ENCODE measurements at places on chromosomes 1 and 21.

DNA sequence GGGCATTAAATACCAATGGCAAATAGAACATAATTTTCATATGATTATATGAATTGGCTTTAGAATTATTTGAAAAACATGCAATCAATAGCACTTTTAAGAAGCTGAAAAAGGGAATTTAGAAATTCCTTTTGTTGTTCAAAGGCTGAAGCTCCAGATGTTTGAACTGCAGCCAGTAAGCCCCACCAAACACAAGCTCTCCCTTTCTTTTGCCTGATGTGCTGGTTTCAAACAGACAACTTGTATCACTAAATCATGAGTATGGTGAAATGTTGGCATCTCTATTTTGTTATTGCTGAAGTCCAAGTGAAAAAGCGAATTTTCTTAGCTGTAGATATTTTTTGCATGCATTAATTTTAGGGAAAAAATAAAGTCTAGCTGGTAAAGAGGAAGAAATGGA lies 27.5 kb upstream of the NCAM2 start:
- no peak overlapping the region for H3K27ac ChIP-seq
- no peak overlapping the region for H3K4me3 ChIP-seq
- H3K27me3 ChIP-seq, result no peaks in the 10 kb centered on the region
- no peak for DNase-seq
- H3K4me1 ChIP-seq, result no peaks in the 10 kb centered on the region

- H3K36me3 ChIP-seq, result no peaks in the 10 kb centered on the region
- no peak overlapping the region for H3K27ac ChIP-seq
- no peaks in the 10 kb centered on the region for H3K4me1 ChIP-seq
- H3K4me3 ChIP-seq, result no peak overlapping the region
- H3K27me3 ChIP-seq, result no peaks in the 10 kb centered on the region
- DNase-seq, result no peak
Measured at GRCh38 chr21:33039536-33039935, 13.8 kb downstream of the OLIG2 start.

GRCh38 chr1:177355575-177355974 lies 184.8 kb downstream of the BRINP2 start:
- no peaks in the 10 kb centered on the region for H3K27me3 ChIP-seq
- H3K4me3 ChIP-seq, result no peak overlapping the region
- no peaks in the 10 kb centered on the region for H3K36me3 ChIP-seq
- no peak for DNase-seq
- H3K4me1 ChIP-seq, result no peaks in the 10 kb centered on the region
- H3K27ac ChIP-seq, result no peak overlapping the region

DNA sequence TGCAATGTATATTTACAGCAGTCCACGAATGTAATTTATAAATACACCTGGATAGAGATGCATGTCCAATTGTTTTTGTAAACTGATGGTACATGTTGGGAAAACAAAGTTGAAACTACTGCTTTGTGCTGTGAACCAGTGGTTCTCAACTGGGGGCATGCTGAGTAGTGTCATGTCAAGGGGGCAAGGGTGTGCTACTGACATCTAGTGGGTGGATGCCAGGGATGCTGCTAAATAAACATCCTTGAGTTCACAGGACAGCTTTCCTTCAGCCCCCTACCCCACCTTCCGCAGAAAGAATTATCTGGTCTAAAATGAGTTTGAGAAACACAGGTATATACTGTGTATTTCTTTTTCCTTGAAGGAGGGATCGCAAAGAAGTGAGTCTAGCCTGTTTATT lies 95.9 kb downstream of the RASAL2 start:
- no peak for DNase-seq
- H3K4me1 ChIP-seq, result no peaks in the 10 kb centered on the region
- H3K36me3 ChIP-seq, result no peaks in the 10 kb centered on the region
- H3K4me3 ChIP-seq, result no peak overlapping the region
- H3K27me3 ChIP-seq, result no peaks in the 10 kb centered on the region

- no peak for DNase-seq
- peaks cover 3% of the 10 kb centered on the region for H3K36me3 ChIP-seq
- H3K4me1 ChIP-seq, result no peaks in the 10 kb centered on the region
- H3K4me3 ChIP-seq, result no peak overlapping the region
- H3K27me3 ChIP-seq, result no peaks in the 10 kb centered on the region
- H3K27ac ChIP-seq, result peak overlapping the region; percentile 28
Measured at GRCh38 chr1:113912594-113913311, 7.6 kb downstream of the DCLRE1B start.

- no peak overlapping the region for H3K27ac ChIP-seq
- DNase-seq, result no peak
- H3K4me3 ChIP-seq, result no peak overlapping the region
Measured at GRCh38 chr1:206121269-206121668, 4.1 kb upstream of the AVPR1B start.

GRCh38 chr1:98661544-98662355 lies at the start of gene SNX7:
TSS of gene SNX7 (plus strand) at chr1:98661721. CDS start at chr1:98661732, 11 bp downstream.
- peak within 1 kb of the TSS; percentile 87 for H3K27ac ChIP-seq
- H3K4me3 ChIP-seq, result peak within 1 kb of the TSS; percentile 78
- H3K36me3 ChIP-seq, result no peaks in the 10 kb centered on the region
- DNase-seq, result peak; percentile 88
- H3K27me3 ChIP-seq, result no peaks in the 10 kb centered on the region
- H3K4me1 ChIP-seq, result no peaks in the 10 kb centered on the region

DNA sequence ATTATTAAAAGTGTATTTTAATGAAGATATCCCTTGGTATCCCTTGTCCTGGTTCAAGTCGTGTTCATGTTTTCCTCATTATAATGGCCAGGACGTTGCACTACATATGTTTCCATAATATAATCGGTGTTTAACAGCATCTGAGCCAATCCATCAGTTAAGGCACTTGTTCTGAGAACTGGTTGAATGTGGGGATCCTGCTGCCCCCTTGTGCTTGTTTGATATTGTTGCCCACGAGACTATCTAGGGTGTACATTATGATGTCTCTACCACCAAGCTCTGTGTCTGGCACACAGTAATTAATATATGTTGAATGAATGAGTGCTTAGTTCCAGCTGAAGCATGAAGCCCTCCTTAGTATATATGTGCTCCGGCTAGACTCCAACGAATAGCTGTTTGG lies 193.0 kb downstream of the CACNA1E start:
- no peaks in the 10 kb centered on the region for H3K4me1 ChIP-seq
- no peak for DNase-seq
- H3K4me3 ChIP-seq, result no peak overlapping the region
- H3K27me3 ChIP-seq, result no peaks in the 10 kb centered on the region
- no peak overlapping the region for H3K27ac ChIP-seq

DNA sequence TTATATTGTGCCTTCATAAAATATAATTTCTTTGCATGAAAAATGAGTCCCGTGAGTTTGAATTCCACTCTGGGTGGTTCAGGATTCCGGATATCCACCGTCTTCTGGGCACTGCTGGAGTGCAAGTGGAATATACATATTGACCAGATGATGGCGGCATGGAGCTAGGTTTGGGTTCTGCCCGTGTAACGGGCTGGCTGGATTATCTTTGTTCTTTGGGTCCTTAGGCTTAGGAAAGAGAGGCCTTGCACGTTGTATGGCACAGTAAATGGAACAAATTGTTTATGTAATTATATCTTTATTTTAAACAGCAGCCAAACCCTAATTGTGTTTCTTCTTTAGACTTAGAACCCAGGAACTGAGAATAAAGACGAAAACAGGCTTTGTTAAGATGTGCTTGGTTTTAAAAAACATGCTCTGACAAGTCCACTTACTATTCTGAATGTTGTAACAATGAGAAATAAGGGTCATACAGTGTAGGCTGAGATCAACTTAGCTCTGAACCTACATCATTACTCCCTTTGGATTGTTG lies 13.5 kb upstream of the ACBD6 start:
- no peak overlapping the region for H3K4me3 ChIP-seq
- H3K27me3 ChIP-seq, result no peaks in the 10 kb centered on the region
- H3K27ac ChIP-seq, result no peak overlapping the region
- no peaks in the 10 kb centered on the region for H3K36me3 ChIP-seq
- peak; percentile 63 for DNase-seq

- no peaks in the 10 kb centered on the region for H3K27me3 ChIP-seq
- H3K4me3 ChIP-seq, result no peak overlapping the region
- H3K27ac ChIP-seq, result peak overlapping the region; percentile 33
- DNase-seq, result peak; percentile 55
Measured at GRCh38 chr1:174875306-174875705, 124.4 kb upstream of the CACYBP start.

DNA sequence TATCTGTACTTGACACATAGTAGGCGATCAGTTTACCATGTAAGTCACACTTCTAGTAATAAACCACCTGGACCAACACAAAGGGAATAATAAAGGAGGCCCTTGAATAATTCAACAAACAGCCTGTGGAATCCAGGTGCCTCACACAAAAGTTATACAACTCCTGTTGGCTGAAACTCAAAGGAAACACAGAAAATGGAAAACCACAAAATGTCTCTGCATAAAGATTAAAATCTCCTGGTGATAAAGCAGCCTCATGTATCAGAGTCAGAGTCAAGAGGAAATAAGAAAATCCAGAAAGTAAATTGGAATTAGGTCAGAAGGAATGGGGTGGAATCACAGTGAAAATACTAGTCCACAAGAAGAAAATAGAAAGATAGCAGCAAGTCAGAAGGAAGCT lies 592.5 kb downstream of the NPHP4 start:
- no peaks in the 10 kb centered on the region for H3K36me3 ChIP-seq
- no peak for DNase-seq
- H3K4me1 ChIP-seq, result no peaks in the 10 kb centered on the region
- no peaks in the 10 kb centered on the region for H3K27me3 ChIP-seq

GRCh38 chr1:113140588-113141446 lies 67.8 kb downstream of the LRIG2 start:
- no peaks in the 10 kb centered on the region for H3K4me1 ChIP-seq
- peak overlapping the region; percentile 34 for H3K27ac ChIP-seq
- H3K27me3 ChIP-seq, result no peaks in the 10 kb centered on the region
- no peak for DNase-seq
- peak overlapping the region; percentile 17 for H3K4me3 ChIP-seq
- H3K36me3 ChIP-seq, result no peaks in the 10 kb centered on the region

GRCh38 chr1:107529511-107530149 lies 388.8 kb downstream of the NTNG1 start:
- no peaks in the 10 kb centered on the region for H3K4me1 ChIP-seq
- H3K27ac ChIP-seq, result peak overlapping the region; percentile 70
- no peak overlapping the region for H3K4me3 ChIP-seq

- no peaks in the 10 kb centered on the region for H3K4me1 ChIP-seq
- H3K27ac ChIP-seq, result peak overlapping the region; percentile 76
- peak overlapping the region; percentile 58 for H3K4me3 ChIP-seq
Measured at GRCh38 chr1:198934901-198935305, 296.1 kb downstream of the PTPRC start.

DNA sequence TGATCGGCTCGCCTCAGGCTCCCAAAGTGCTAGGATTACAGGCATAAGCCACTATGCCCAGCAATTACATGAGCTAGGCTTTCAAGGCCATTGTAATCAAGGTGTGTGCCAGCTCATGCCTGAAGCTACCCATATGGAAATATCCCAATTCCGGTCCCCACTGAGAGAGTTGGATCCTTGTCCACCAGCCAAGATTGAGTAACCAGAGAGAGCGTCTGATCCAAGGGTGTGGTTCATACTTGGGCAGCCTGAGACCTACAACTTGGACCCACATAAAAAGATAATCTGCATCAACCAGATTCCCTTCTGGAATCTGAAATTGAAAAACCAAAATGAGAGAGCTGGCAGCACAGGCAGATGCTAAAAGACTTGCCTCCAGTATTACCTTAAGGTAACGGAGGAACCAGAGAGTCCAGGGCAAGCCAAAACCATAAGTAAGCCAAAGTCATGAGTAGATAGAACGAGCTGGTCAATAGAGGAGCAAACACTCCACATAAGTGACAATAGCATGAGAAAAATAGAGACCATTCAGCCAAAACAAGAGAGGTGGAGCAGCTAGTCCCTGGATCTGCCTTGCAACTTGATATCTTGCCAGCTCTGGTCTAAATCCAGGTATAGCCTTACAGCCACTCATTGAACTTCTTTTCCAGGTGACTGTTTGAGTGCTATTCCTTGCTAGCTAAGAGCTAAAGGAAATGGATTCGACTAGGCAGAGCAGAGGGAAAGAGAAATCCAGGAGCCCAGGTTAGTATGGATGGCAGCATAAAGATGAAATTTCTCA lies 63.8 kb upstream of the ATP1A1 start:
- peak; percentile 45 for DNase-seq
- H3K4me1 ChIP-seq, result peaks cover 20% of the 10 kb centered on the region
- H3K27me3 ChIP-seq, result no peaks in the 10 kb centered on the region
- no peak overlapping the region for H3K4me3 ChIP-seq

DNA sequence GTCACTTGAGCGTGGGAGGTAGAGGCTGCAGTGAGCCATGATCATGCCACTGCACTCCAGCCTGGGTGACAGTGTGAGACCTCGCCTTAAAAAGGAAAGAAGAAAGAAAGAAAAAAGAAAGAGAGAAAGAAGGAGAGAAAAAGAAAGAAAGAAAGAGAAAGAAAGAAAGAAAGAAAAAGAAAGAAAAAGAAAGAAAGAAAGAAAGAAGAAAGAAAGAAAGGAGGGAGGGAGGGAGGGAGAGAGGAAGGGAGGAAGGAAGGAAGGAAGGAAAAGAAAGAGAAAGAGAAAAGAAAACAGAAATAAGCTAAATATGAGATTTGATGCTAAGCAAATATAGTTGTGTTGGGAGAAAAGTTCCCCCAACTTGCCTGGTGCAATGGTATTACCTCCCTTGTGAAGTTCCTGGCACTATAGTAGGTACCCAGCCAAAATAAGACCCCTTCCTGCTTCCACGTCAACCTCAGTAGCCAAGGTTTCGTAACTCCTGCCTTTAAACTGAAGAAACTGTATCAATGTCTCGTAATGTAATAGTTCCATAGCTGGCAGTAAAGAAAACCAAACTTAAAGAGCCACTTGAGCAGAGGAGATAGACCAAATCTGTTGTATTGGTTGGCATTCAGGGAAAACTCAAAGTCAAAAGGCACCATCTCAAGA lies 88.1 kb upstream of the HNRNPU start:
- H3K36me3 ChIP-seq, result no peaks in the 10 kb centered on the region
- no peaks in the 10 kb centered on the region for H3K27me3 ChIP-seq
- H3K4me3 ChIP-seq, result no peak overlapping the region
- DNase-seq, result no peak

DNA sequence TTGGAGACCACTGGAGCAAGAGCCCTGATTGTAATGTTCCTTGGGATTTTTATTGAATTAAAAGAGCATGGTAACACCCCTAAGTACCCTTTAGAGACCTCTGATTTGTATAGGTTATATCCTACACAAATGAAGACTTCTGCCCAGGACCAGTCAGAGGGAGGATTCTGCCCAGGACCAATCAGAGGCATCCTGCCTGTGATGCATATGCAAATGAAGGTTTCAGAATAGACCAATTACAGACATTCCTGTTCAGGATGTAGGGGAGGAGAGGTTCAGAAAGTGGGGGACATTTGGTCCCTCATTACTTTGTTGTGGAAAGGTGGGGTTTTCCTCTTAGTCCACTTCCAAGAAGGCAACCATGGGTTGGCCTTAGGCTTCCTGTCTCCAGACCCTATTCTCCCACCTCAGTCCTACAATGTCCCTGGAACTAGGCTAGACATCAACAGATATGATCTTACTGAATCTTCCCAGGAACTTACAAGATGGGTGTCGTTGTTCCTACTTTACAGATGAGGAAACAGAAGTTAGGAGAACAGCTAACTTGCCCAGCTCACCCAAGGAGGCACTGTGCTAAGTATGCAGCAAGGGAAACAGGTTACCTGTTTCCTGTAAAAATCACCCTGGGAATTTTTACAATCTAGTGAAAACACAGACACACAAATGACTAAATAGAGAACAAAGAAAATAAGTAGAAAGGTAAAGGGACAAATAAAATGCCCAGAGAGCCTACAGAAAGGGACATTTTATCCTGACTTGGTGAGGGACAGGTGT lies 36.8 kb upstream of the SFPQ start:
- no peaks in the 10 kb centered on the region for H3K4me1 ChIP-seq
- no peaks in the 10 kb centered on the region for H3K27me3 ChIP-seq
- no peak overlapping the region for H3K27ac ChIP-seq

Measured in breast epithelium (tissue), 4 donors.